ENCODE measurements at places on chromosomes 11 and 22.

GRCh38 chr22:27686534-27686933, 115.0 kb downstream of the MN1 start:
- DNase-seq, result no peak

DNA sequence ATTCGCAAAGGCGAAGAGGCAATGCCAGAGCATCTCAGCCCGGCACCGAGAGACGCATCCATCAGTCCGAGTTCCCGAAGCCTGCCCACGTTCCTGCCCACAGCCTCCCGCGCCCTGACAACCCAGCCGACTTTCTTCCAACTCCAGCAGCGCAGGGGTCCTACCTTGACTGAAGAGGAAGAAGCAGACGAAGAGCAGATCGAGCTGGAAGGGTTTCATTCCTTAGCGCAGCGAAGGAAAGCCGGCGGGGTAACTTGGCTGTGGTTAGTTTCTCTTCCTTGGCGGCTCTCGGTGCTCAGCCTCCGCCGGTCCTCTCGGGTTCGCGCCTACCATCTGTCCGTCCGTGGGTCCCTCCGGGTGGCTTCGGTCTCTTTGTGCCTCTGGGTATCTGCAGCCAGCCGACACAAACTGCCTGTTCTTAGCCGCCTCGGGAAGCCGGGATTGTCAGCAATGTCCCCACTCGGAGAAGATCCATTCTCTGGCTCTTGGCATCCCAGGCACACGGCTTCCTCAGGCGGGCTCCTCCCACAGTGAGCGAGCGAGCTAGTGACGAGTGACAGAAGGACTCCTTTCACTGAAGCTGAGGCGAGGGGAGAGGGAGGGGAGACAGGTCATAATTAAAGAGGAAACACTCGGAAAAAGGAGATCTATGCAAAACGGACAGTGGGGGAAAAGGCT, at the start of gene KIRREL3:
Gene KIRREL3 (minus strand): TSS at position 480 of the 678 bp plus-strand sequence.
- DNase-seq, result no peak

DNA sequence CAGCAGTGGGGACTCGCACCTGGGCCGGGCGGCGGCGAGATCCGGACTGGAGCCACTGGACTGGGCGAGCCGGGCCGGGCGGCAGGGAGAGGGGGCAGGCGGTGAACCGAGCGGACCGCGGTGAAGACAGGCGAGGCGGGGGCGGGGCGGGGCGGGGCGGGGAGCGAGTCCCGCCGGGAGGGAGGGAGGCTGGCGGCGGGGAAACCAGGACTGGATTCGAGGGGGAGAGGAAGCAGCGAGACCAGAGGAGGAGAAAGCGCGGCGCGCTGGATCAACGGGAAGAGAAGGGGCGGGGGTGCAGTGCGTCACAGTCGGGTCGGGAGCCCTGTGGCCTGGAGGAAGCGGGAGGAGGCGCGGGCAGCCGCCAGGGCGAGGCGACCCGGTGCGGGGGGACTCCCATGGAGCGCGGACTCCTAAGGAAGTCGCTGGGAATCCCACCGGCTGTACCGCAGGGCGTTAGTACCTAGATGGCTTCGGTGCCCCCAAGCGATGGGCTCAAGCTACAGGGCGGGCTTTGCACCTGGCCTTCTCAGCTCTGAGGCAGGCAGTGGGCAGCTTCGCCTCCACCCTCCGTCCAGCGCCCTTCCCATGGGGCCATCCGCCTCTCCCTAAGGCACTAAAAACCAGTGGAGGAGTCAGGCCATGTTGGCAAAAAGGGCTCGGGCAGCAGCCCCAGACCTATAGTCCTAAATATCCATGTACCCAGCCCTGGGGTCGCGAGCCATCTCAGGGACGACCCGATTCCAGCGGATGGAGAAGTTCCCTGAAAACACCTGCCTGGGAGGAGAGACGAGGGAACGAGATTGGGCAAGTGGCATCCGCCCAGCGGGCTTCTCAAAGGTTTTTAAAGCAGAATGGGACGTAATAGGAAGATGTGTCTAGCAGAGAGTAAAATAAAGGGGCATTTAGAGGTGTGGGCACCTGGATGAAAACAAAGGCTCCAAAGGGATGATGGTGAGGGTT, at the start of gene TMEM121B:
Gene TMEM121B (minus strand): TSS at position 128 of the 963 bp plus-strand sequence. CDS start 233 bp downstream, outside the sequence.
- DNase-seq, result no peak

GRCh38 chr11:83195143-83195466, 1.6 kb downstream of the ANKRD42 start:
- no peak for DNase-seq

- no peak for DNase-seq
Measured at GRCh38 chr22:42906605-42907348, 49.7 kb upstream of the ARFGAP3 start.

Measured in stimulated activated CD8-positive, alpha-beta memory T cell treated with anti-CD3 and anti-CD28 coated beads, Interleukin-7, amount 100 ng/mL, for 24 hours (primary cell).